ENCODE measurements at places on chromosomes 11 and 22.

DNA sequence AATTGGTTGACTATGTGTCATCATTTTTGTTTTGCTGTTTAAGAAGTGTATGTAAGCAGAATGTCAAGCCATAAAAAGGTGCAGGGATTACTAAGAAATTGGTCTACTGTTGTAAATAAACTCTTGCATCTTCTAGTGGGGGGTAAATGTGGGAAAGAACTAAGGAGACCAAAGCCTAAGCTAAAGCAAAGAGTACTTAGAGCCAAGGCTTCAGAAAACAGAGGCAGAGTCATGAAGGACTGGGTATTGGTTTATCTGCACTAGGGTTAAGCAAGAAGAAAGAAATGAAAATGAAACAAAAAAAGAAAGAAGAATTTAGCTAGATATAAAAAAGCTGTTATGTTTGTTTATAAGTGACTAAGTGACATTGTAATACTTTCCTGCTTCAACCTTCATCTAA, 628.1 kb downstream of the METTL15 start:
- no peak for DNase-seq

GRCh38 chr11:28009388-28009787, 98.6 kb downstream of the KIF18A start:
- DNase-seq: no peak

DNA sequence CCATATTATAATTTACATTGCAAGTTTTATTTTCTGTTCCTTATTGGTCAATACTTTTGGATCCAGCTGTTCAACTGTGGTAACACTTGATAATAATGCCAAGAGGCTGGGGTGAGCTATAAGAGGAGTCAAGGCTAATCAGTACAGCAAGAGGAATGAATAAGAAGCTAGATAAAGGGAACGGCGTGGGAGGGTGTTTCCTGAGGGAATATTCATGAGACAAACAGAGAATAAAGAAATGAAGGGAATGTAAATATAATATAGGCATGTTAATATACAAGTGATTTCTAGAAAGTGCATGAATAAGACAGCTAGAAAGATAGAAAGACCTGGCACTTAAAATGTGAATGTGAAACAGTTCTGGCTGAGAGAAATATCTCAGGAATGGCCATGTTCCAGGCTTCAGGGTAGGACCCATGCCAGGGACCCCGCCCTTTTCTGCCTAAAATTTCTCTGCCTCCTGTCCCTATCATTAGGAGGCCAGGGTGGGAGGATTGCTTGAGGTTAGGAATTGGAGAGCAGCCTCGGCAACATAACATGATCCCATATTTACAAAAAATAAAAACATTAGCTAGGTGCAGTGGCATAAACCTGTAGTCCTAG, 3.9 kb downstream of the OR51B4 start:
- DNase-seq: no peak

DNA sequence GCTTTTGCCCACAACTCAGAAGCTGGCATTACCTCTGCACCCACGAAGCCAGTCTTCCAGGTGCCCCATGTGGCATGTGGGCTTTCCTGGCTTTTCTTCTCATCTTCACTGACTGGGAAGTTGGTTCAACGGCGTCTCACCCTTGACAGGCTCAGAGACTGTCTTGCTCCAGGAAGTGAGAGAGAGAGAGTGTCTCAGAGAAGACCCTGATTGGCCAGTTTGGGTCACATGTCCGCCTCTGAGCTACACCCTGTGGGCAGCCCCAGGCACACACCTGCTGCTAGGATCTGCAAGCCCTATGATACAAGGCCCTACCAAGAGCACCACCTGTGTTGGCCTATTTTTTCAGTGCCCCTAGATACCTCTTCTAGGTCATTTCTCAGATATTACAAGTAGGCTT, 39.0 kb downstream of the RTL6 start:
- no peak for DNase-seq

DNA sequence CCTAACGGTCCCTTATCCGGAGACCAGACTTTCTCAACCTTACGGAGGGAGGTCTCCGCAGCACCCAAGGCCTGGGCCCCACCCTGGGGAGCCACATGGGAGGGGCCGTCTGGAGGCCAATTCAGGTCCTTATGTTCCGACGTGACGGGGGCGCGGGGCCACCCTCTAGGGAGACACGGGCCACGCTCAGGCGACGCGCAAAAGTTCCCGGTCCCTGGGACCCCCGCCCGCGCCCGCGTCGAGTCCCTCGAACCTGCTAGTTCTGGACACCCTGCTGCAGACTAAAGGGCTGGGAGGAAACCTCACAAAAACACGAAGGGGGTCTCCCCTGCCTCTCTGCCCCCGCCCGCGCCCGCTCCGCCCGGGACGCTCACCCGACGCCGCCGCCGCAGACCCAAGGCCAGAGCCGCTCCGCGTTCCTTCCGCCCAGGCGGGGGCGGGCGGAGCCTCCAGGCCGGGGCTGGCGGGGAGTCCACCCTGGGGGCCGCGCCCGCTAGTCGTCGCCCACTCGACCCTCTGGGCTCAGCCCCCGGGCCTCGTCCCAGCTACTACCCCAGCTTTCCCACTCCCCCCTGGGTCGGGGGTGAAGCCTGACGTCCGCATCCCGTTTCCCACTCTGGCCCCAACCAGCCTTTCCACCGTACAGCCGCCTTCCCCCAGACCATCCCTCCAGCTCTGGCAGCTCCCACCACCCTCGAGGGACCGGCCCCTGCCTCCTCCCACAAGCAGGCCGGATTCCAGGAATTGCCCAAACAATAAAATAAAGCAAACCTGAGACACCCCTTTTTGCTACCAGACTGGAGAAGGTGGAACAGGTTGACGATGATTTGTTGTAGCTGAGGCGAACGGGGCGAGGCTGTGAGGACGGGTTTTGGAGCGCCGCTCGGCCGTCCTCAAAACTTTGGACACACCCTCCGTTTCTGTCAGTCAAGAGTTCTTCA, 2.7 kb downstream of the RNH1 start:
- no peak for DNase-seq

DNA sequence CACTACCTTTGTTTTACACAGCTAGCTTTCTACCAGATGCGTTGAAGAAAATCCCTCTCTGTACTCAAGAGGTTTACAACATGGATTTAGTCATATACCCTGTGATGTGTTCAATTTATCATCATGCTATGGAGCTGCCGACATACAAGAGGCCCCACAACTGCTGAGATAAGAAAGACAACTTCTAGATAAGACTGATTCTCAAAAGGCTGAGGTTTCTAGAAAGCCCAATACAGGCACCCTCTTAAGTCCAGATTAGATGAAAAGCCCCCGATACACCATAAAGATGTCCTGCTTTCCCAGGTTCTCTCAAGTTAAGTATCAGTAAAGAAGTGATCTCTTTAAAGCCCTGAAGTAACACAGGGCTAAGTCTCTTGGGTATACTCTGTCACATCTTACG, 14.3 kb downstream of the MTCH2 start:
- no peak for DNase-seq

- DNase-seq: no peak
These were observed 68.3 kb downstream of the CHST1 start for GRCh38 chr11:45597097-45597496.

GRCh38 chr11:122686111-122686510, 30.6 kb downstream of the UBASH3B start:
- DNase-seq: no peak

GRCh38 chr11:34275486-34275885, 82.3 kb downstream of the ABTB2 start:
- DNase-seq: no peak

GRCh38 chr11:100575860-100576717, 111.0 kb upstream of the ARHGAP42 start:
- peak; percentile 9 for DNase-seq

GRCh38 chr22:47201186-47201995, 438.9 kb downstream of the TBC1D22A start:
- DNase-seq: no peak

- DNase-seq: no peak
These were observed 26.3 kb upstream of the ACR start for GRCh38 chr22:50711446-50712340.

- no peak for DNase-seq
These were observed 70.1 kb downstream of the LARGE1 start for GRCh38 chr22:33850193-33850592.

- DNase-seq: no peak
These were observed 16.5 kb upstream of the BMAL1 start for GRCh38 chr11:13260963-13261588.

GRCh38 chr11:69310351-69310750, 16.4 kb downstream of the MYEOV start:
- no peak for DNase-seq

DNA sequence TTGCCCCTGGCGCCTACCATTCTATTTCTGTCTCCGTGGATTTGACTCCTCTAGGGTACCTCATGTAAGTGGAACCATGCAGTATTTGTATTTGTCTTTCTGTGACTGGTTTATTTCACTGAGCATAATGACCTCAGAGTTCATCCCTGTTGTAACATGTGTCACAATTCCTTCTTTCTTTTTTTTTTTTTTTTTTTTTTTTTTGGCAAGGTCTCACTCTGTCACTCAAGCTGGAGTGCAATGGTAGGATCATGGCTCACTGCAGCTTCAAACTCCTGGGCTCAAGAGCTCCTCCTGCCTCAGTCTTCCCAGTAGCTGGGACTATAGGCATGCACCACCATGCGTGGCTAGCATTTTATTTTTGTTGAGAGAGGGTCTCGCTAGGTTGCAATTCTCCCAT, 74.0 kb upstream of the SEPTIN5 start:
- no peak for DNase-seq

DNA sequence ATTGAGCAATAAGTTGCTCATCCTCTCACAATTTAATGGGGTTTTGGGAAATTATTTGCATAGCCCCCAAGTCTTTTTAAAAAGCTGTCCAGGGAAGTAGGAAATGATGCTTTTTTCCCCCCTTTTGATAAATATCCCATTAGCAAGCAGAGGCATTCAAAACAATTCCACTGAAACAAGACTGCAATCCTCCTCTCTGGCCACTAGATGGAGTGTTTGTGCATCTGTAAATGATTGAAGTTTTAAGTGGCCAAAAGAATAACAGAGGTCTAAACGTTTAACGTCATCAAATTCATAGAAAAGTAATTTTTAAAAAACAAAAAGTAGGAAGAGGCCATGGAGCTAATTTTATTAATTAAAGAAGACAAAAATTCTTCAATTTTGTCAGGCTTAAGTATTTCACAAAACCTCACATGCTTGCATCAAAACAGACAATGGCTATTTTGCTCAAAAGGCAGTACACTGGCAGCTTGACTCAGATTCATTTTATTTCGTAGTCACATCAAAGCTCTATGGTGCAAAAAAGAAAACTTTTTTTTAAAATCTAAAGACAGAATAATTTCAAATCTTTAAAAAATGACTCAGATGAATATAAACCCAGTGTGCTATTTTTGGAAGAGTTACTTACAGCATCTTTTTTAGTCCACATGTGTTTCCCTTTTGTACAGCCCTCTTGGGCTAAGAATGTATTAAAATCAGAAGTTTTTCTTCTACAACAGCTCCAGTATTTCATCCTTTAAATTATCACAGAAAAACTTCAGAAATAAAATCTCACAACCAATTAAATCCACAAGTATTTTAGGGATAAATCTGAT, 17.8 kb downstream of the CHORDC1 start:
- DNase-seq: peak; percentile 4

DNA sequence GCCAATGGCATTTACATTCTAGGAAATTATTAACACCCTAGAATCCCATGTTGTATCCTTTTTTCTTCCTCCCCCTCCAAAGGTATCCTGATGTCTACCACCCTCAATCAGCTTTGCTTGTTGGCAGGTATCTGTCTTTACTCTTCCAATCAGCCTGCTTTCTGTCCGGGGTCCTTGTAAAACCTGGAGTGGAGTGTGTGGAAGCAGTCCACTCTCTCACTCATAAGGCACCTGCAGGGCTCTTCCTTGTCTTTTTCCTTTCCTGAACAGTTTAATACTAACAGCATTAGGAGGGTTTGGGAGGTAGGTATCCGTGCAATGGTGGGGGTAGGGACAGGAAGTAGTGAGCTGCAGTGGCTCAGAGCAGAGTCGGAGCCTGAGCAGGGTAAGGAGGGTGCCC, 193.4 kb downstream of the BARX2 start:
- DNase-seq: no peak

DNA sequence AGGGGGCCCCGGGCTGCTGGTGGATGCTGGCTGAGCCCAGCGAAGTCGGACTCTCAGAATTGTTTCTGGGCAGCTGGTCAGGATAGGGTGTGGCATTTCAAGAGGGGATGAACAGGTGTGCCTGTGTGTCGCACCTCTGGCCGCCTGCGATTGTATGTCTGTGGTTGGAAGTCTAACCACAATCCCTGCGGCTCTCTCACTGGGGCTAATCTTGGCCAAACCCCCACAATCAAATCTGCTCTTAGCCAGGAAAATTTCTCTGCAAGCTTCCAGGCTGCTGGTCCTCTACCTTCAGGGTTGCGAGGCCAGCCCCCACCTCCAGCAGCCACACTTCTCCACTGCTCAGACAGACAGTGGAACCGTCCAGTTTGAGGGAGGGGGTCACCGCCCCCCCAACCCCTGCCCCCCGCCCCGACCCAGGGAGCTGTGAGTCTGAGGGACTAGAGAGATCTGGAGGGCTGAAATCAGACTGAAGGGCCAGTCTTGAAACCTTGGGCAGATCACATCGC, 953 bp downstream of the ATG16L2 start:
- DNase-seq: no peak

GRCh38 chr11:101584655-101585054, 848 bp upstream of the TRPC6 start:
- no peak for DNase-seq

GRCh38 chr11:110715541-110715940, 3.3 kb upstream of the ARHGAP20 start:
- DNase-seq: no peak

- no peak for DNase-seq
These were observed 17.0 kb upstream of the CTTN start for GRCh38 chr11:70381350-70381749.
